HAP-1 (cell line): ENCODE measurements at places on chromosomes 4 and X.

GRCh38 chr4:176583278-176583677, 209.4 kb downstream of the VEGFC start:
- DNase-seq: no peak

GRCh38 chr4:47442980-47443379, 20.5 kb downstream of the COMMD8 start:
- no peak for DNase-seq

- no peak for DNase-seq
Observed at GRCh38 chr4:188113156-188113555, 3.8 kb upstream of the TRIML2 start.

DNA sequence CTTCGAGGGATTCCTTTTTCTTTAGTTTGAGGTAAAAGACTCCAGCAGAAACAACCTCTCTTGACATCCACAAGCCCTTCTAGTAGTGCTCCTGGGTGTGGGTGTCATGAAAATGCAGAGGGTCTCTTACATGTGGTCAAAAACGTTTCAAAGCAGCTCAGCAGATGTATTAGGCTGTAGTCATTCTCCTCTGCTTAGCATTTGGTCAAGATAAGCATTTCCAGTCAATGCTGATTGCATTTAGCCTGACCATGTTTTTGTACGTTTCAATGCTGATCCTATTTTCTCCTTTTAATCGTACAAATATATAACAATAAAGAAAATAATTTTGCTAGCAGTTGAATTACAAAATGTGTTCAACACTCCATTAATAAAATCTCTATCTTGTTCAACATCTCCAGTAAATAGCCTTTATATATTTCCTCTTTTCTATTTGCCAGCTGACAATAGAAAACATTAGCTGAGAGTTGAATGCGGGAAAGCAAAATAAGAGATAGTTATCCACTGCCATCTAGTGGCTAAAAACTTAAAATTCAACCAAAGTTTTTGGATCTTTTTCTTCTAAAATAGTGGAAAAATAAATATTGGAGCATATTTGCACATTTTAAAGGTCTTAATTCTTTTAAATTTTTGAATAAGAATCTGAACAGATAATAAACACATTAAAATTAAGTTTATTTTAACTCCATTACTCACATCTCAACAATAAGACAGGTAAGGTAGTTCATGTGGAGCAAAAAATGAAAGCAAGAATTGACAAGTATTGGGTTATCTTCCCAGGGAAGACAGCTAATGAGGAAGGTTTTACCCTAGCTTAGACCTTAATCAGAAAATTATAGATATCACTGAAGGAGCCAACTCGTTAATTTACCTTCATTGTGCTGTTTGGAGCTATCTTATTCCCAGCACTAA, 15.2 kb upstream of the PACRGL start:
- peak; percentile 48 for DNase-seq

- no peak for DNase-seq
Observed at GRCh38 chrX:116111934-116112595, 58.5 kb upstream of the AGTR2 start.

GRCh38 chr4:85084371-85085094, 118.0 kb upstream of the WDFY3 start:
- peak; percentile 63 for DNase-seq

- DNase-seq: no peak
Observed at GRCh38 chrX:106927700-106928099, 7.5 kb downstream of the CLDN2 start.

- DNase-seq: no peak
Observed at GRCh38 chr4:125317525-125317877, 2.7 kb downstream of the FAT4 start.

DNA sequence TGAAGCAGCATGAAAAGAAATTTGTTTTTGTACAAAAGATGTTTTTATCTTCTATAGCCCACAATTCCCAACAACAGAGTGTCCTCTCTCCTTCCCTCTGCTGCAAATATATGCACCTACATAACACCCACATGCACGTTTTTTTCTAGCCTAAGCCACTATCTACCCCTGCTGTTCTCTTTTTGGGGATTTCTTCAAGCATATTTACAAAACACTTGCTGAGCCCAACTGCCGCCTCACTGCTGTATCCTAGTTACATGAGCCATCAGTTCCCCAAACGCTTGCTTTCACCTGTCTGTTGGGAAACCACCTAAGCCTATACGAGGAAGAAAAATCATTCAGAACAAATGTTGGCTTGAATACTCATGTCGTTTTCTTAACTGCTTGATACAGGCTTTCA, 127.2 kb downstream of the CHRNA9 start:
- no peak for DNase-seq
